ENCODE measurements at places on chromosomes 16 and 17.

GRCh38 chr16:50478773-50479149 lies 69.4 kb upstream of the NKD1 start:
- DNase-seq = no peak

DNA sequence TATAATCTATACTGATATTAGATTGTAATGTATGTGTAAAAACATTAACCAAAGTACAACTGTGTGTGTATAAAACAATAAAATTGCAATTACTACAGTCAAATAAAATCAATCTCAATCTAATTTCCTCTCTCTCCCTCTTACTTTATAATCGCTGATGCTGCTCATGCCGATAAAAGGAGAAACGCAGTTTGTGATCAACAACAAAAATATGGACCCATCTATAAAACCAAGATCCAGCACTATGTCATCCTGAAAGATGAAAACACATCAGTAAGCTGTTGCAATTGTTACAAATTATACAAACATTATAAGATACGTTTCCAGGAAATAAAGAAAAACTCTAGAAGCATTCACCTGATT lies 33.5 kb upstream of the ABCA6 start:
- DNase-seq = no peak

GRCh38 chr17:3827124-3827773 lies 18.8 kb downstream of the NCBP3 start:
- peak; percentile 80 for DNase-seq

DNA sequence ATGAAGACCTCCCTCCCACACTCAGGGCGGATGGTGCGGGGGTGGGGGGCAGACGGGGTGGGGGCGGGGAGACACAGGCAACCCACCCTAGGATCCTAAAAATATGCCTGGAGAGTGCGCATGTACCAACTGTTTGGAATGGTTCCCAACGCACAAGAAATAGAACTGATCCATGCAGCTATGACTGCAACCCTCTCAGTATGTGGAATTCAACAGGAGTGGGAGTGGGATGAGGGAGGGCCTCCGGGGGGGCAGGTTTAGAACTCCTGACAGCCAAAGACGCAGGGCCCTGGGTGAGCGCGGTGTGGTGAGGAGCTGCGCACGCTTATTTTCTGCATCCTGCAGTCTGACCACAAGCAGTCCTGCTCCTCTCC lies 1.1 kb upstream of the P2RX5 start:
- no peak for DNase-seq

DNA sequence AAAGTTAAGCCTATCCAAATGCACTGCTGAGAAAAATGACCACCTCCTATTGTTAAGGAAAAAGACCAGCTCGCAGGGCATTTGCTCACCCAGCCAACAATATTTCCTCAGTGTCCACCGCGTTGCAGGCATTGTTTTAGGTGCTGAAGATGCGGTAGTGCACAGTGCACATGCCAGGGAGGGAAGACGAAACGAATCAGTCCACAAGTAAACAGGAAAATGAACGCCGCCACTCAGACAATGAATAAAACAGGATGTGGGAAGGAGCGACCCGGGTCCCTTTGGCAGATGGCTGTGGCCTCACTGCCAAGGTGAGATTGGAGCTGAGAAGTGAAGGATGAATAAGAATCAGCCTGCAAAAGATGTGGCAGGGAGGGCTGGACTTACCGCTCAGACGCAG lies 249.2 kb downstream of the FOXL1 start:
- no peak for DNase-seq

GRCh38 chr16:66605979-66606751 lies 1.7 kb downstream of the CMTM3 start:
- DNase-seq = no peak

DNA sequence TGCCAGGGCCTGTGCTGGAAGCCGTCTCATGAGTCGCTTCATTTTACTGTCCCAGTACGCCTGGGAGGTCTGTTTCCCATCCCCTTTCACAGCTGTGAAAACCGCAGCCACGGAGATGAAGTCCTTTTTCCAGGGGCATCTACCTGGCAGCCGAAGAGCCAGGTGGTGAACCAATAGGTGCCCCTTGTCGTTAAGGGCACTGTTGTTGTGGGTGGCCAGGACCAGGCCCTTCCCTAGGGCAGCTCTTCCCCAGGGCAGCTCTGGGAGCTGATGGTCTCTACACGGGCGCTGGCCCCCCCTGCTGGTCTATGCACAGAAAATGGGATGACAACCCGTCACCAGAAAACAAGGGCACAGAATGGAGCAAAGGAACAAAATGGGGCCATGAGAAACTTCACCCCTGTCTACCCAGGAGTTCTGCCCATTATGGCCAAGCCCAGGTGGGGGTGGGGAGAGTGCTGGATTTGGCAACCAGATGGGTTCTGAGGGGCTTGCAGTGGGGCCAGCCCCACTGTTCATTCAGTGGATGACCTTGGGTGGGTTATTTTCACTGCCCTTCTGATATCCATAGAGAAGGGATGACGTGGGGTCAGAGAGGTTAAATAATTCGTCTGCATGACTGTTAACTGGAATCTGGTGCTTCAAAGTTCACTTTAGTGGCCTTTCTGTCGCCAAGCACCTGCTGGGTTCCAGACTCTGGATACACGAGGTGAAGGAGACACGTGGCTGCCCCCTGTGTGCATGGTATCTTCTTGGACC lies 11.5 kb downstream of the RMI2 start:
- DNase-seq = peak; percentile 87

GRCh38 chr16:27243725-27244362 lies 24.7 kb downstream of the NSMCE1 start:
- no peak for DNase-seq

GRCh38 chr17:81453076-81453475 lies 57.8 kb downstream of the BAHCC1 start:
- DNase-seq = no peak

- DNase-seq = no peak
These were observed 1.2 kb upstream of the TAOK2 start for GRCh38 chr16:29972500-29972899.

DNA sequence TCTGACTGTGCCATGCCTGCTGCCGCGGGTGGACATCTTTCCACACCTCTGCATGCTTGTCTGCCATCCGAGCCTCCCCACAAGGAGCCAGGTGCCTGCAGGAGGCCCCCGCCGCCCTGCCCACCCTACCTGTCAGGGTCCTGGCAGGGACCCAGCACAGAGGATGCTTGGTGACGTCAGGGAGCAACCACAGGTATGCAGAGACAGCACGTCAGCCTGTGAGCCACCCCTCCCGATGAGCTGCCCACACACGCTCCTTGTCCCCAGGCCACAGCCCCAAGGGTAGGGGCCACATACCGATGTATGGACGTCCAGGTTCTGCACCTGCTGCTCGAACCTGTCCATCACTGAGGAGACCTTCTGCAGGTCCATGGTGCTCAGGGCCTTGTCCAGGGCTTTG lies 10.6 kb downstream of the CHMP1A start:
- DNase-seq = no peak

DNA sequence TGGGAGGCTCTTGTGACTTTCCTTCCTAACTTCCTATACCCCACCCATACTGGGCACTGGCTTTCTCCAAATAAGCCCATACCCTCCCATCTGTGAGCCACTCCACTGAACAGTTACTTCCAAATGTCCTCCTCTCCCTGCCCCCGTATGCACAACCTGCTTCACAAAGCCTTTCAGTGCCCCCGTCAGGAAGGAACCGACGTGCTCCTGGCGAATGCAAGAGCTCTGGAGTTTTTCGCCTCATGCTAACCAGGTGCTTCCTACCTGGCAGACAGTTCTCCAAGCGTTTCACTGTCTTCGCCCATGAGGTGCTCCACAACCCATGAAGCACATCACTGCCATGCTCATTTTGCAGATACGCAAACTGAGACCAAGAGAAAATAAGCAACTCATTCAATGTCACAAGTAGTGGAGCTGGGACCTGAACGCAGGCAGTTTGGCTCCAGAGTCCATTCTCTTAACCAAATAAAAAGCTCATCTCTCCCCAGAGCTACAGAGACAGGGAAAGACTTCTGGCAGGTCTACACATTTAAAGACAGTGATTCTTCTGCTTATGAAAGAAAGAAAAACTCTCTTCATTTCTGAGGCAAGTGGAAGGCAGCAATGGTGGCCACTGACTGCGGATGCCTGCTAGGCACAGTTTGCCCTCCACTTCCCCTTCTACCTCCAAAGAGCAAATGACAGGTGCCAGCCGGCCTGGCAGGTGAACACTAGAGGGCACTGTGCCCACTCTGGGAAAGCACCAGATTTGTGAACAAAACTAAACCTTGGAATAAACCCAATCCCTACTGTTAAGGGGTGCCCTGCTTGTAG lies 23.8 kb downstream of the SPHK1 start:
- DNase-seq = peak; percentile 87

DNA sequence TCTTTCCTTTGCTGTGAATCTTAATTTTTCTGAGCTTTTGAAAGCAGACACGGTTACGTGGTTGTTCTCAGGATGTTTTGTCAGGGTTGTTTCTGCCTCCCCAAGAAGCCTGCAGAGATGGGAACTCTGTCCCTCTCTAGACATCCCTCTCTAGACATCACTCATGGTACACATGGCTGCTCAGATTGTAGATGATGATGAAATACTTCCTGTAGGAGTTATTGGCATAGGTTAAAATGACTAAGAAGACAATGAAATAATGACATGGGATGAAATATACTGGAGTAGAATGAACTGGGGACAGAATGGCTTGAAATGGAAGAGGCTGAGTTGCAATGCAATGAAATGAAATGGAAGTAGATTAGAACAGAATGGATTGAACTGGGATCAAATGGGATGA lies 253.4 kb downstream of the SHISA9 start:
- DNase-seq = no peak

DNA sequence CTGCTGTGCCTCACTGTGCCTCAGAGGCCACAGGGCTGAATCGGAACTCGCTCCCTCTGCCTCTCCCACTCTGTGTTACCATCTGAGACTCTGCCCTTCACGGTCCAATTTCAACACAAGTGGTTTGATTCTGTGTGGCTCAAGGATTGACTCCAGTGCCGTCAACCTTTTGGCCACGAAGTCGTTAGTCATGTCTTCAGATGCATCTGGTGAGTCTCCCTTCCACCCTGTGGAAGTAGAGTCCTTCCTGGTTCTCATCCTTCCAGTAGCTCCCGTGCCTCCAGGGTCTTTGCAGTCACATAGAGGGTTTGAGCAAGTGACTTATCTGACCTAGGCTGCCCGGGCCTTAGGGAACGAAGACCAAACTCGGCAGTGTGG lies 51.2 kb downstream of the PGS1 start:
- no peak for DNase-seq

- DNase-seq = peak; percentile 88
These were observed 33.9 kb downstream of the JPH3 start for GRCh38 chr16:87636050-87636684.

GRCh38 chr17:31869797-31870568 lies 10.9 kb upstream of the COPRS start:
- DNase-seq = no peak

DNA sequence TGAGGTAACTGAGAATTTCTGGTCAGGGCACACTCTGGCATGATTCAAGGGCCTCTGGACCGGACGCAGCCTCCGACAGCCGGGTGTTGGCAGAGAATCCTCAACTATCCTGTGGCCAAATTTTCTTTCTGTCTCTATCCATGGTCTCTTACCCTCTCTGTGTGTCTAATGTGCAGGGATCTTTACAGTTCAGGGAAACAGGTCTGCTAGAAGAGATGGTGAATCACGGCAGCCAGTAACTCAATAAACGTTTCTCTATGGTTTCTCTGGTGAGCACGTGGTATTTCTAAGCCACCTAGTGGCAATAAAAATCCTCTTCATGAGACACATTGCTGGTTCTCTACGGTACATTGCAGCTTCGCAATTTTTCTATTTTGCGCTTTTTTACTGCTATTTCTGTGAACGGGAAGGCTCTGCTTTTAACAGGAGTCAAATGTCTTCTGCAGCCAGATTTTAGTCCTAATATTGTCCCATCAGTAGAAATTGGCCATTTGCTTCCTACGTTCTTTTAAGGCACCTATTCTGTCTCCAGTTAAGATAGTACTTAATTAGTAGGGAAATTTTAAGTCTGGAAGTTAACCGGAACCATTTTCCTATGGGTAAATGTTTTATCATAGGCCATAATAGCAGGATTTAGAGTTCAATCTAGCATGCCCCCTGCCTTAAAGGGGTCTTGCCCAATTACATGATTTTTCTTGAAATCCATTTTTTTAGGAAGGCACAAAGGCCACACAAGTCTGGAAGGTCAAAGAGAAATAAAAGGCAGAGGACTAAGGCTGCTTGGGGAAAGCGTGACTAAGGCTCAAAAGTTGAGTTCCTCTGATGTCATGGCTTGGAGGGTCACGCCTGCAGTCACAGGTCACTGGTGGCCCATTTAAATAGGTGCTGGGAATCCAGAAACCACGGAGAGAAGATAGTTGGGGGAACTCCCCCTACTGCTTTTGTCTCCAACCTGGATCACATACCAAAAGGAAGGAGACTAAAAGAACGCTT lies 31.5 kb downstream of the QPRT start:
- peak; percentile 89 for DNase-seq

GRCh38 chr16:59111280-59111679 lies 377.2 kb upstream of the GOT2 start:
- no peak for DNase-seq

DNA sequence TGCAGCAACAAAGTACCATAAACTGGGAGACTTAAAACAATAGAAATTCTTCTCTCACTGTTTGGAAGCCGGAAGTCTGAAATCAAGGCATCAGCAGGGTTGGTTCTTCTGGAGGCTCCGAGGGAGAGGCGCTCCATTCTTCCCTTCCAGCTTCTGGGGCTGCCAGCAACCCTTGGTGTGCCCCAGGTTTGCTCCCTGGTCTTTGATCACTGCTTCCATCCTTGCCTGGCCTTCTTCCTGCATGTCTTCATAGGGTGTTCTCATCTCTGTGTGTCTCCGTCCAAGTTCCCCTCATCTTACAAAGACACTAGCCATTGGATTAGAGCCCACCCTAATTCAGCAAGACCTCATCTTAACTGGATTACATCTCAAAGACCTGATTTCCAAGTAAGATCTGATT lies 35.3 kb upstream of the LRRC75A start:
- no peak for DNase-seq

- DNase-seq = peak; percentile 59
These were observed 675.3 kb downstream of the MAF start for GRCh38 chr16:78925083-78925767.

DNA sequence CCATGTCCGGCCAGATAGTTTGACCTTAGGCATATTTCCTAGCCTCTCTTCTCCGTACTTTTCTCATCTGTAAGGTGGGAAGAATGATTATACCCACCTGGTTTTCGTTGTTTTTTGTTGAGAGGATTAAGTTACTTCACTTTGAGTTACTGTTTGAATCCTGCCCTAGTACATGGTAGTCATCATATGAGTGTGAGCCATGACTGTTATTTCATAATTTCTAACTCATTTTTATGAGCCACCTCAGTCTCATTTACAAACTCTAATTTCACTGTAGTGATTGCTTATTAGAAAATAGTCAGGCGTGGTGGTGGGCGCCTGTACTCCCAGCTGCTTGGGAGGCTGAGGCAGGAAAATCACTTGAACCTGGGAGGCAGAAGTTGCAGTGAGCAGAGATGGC lies 45.1 kb downstream of the YPEL2 start:
- no peak for DNase-seq

GRCh38 chr17:50686494-50687199 lies 21.1 kb downstream of the ANKRD40 start:
- DNase-seq = no peak

DNA sequence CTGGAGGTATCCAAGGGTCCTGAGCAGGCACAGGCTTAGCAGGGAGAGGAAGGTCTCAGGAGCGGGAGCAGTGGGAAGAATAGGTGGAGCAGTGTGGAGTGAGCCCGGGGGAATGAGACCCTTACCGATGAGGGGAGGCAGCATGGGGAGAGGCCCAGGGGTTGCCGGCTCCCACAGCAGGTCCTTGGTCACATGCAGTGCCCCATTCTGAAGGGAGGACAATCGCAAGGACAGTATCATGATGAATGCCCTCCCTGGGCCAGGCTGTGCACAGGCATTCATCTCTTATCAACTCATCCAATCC lies 3.3 kb downstream of the TAF1C start:
- no peak for DNase-seq

All from hematopoietic multipotent progenitor cell treated with erythropoietin and hydrocortisone succinate and interleukin-3 and kit ligand, for 6 days (in vitro differentiated cells).